D721Med (cell line): ENCODE measurements at places on chromosomes 1 and 21.

- DNase-seq, result peak; percentile 52
Measured at GRCh38 chr1:36561361-36561724, 78.6 kb upstream of the CSF3R start.

DNA sequence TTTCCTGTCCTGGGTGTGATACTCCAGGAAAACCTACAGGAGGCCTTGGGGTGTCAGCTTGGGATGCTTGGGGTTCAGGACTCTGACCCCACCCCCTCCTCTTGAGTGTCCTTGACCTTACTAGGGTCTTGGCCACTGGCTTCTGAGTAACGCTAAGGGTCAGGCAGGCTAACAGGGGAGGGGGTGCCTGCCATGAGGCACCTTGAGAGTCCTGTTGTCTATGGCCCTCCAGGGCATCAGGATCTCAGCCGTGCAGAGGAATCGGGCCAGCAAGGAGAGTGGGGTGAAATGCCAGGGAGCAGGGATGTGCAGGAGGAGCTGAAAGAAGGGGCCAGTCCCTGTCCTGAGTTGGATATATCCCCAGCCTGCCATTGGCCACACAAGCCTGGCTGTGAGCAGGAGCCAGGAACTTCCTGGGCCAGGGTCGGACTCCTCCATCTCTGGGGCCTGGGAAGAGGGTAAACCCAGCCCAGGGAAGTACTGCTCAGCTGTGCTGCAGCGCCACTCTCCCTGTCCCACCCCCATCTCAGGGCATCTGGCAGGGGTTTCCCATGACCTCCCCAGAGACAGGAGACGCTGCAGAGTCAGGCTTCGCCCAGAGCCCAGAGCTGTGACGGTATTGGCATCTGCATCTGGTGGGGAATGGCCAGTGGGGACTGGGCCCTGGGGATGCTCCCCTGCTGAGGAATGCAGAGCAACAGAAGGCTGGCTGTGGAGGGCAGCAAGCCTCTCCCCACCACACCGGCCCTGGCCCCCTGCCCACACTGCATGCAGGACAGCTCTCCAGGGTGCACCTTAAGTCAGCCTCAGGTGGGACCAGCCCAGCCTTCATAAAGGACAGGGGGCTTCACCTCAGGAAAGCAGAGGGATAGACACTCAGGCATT is 6.3 kb downstream of the KIF21B start:
- DNase-seq, result no peak

GRCh38 chr1:18681423-18681835 is 50.8 kb downstream of the PAX7 start:
- no peak for DNase-seq

DNA sequence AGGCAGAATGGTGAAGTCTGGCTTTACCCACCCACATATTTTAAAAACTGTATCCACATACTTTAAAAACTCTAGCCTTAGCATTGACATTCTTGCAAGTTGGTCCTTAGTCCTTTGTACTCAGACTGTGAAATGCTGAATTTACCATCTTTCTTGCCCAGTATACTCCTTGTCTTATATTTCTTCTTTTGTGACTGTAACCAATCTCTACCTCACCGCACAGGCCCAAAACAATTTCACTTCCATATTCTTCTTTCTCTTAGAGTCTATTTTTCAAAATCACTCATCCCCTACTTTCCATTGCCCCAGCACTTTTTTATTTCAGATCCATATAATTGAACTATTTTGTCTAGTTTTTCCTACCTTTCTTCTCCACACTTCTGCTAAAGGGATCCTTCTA is 892.4 kb upstream of the B3GALT2 start:
- no peak for DNase-seq

DNA sequence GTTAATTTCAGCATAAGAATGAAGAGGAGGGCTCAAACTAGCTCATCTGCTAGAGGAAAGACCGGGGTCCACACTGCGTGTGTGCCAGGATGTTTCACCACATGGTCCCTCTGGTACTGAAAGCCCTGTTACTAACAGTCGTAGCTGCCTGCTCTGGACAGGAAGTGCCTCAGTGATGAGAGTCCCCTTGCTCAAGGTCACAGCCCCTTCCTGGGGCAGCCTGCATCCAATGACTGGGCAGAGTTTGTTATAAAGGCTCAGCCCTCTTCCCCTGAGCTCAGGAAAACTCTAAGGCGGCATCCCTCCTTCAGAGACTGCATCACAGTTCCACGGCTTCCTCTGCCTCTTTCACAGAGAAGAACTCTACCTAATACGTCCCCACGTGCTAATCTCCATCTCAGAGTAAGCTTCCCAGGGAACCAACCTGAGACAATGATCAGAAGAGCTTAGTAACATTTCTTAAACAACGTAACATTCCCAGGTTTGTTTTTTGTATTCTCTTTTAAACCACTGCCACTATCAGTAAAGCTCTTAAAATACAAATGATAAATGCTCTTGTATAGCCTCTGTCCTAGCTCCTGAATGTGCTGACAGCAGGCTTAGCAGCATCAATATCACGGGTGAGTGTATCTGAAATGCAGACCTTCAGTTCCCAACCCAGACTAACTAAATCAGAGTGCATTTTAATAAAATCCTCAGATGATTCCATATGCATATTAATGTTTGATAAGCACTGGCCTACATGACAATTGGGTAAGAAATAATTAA is 38.0 kb upstream of the ATP1A1 start:
- DNase-seq, result no peak

- no peak for DNase-seq
Measured at GRCh38 chr1:87733386-87733785, 404.7 kb downstream of the LMO4 start.

GRCh38 chr1:91881280-91881679 is 4.7 kb downstream of the TGFBR3 start:
- no peak for DNase-seq

DNA sequence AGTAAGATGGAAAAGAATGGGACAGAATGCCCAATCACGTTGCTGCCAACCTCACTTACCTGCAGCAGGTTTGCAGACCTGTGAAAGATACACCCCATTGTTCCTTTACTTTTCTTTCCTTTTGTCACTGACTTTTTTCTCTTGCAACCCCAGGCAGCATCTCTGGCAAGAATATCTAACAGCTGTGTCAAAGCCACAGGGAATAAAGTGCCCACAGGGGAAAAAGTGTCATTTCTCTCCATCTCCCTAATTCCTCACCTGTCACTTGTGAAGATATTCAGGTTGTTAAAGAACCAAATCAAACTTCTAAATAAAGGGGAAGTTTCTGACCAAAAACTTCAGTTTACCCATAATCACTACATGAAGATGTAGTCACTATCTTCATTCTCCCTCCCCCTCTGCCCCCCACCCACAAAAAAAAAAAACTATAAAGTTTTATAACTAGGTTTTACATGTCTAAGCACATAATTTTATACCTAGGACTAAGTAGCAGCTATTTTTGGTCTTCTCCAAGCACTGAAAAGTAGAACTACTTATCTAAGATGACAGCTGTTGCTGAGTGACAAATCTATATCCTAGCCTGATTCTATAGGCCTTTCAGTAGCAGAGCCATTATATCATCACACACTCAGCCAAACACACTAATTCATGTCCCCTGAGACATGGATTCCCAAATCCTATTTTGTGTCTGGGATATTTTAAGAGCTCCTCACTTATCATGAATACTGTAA is 54.9 kb downstream of the TBX15 start:
- DNase-seq, result no peak

- DNase-seq, result no peak
Measured at GRCh38 chr1:15788624-15789301, 18.7 kb downstream of the UQCRHL start.

GRCh38 chr1:63322944-63323864 is 837 bp downstream of the FOXD3 start:
- DNase-seq, result no peak

- no peak for DNase-seq
Measured at GRCh38 chr1:91513160-91513559, 12.5 kb downstream of the CDC7 start.

DNA sequence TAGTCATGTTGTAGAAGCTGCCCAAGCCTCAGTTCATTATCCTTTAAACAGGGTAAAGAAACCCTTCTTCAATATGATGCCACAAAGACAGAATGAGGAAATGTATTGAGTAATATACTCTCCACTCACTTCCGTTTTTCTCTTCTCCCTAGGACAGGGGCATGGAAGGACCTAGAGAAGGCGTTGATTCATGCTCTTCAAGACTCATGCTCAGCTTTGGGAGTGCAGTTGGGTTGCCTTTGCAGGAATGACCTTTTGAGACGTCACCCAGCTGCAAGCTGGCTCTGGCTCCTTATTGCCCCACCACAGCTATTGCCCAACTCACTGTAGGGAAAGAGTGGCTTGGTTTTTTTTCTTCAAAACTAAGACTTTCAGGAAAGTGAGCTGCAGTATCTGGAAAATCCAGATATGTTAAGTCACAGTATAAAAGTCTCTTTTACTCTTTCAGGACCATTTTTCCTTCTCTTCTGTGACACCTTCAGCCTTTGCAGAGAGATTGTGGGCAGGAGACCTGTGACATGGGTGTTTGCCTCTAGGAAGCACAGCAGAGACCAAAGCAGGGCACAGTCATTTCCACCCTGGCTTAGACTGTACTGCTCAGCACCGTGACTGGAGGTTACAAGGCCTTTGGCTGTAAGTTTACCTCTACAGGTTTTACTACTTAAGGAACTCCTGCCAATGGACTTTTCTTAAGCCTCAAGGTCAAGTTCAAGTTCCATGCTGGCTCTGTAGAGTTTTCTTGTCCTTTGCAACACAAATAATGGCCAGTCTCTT is 39.5 kb downstream of the XCL2 start:
- no peak for DNase-seq

GRCh38 chr1:150558303-150558704 is 9.1 kb downstream of the ADAMTSL4 start:
- no peak for DNase-seq
